Activated CD8-positive, alpha-beta memory T cell treated with anti-CD3 and anti-CD28 coated beads for 36 hours (primary cell): ENCODE measurements at places on chromosomes 12 and 14. TPM values are rescaled to one million over a fixed set of nuclear protein-coding genes. Genes with fewer than 3 reads are reported as not detected.

The TAS2R13 gene
- 0.10 TPM for total RNA-seq

The RHOJ gene
- total RNA-seq: not detected

The GAS2L3 gene
- 0.86 TPM for total RNA-seq

The ZNF140 gene
- total RNA-seq: 10.9 TPM
